Fibroblast of the aortic adventitia (primary cell): ENCODE measurements at places on chromosomes 12 and 14.

DNA sequence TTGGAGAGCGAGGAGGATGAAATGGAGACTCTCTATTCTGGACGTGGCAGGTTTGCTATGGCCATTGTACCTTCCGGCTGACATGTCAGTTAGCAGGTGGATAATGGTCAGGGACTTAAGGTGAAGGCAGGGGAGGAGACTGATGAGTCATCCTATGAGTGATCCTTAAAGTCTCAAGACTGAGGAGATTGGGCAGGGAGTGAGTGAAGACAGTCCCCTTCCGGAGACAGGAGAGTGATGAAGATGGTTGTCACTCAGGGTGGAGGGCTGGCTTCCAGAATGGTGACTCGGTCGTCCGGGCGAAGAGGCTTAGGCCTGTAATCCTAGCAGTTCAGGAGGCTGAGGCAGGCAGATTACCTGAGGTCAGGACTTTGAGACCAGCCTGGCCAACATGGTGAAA, 49.8 kb upstream of the CCDC63 start:
- no peak for DNase-seq

GRCh38 chr14:94592457-94592856, 11.2 kb downstream of the SERPINA5 start:
- DNase-seq = no peak

DNA sequence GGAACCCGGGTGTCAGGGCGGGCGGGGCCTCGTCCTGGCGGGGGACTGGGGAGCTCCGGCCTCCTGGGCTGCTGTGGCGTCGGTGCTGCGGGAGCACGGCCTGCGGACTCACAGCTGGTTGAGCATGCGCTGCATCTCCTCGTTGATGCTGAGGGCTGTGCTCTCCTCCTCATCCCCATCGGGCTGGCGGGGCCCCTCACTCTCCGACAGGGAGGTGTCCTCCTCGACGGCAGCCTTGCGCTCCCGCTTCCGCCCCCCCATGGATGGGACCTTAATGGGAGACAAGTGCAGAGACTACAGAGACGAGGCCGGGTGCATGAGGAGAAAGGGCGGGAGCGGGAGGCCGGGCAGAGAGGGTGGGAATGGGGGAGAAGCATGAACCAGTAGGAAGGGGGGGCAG, 7.3 kb downstream of the IFFO1 start:
- no peak for DNase-seq

GRCh38 chr14:39558525-39558924, 126.3 kb upstream of the FBXO33 start:
- DNase-seq = no peak

- no peak for DNase-seq
These were observed 420 bp upstream of the OTUB2 start for GRCh38 chr14:94025720-94026119.

- peak; percentile 81 for DNase-seq
These were observed 78.7 kb downstream of the TXNDC16 start for GRCh38 chr14:52473557-52473956.

- DNase-seq = no peak
These were observed 76.3 kb downstream of the PDE3A start for GRCh38 chr12:20444595-20445170.

DNA sequence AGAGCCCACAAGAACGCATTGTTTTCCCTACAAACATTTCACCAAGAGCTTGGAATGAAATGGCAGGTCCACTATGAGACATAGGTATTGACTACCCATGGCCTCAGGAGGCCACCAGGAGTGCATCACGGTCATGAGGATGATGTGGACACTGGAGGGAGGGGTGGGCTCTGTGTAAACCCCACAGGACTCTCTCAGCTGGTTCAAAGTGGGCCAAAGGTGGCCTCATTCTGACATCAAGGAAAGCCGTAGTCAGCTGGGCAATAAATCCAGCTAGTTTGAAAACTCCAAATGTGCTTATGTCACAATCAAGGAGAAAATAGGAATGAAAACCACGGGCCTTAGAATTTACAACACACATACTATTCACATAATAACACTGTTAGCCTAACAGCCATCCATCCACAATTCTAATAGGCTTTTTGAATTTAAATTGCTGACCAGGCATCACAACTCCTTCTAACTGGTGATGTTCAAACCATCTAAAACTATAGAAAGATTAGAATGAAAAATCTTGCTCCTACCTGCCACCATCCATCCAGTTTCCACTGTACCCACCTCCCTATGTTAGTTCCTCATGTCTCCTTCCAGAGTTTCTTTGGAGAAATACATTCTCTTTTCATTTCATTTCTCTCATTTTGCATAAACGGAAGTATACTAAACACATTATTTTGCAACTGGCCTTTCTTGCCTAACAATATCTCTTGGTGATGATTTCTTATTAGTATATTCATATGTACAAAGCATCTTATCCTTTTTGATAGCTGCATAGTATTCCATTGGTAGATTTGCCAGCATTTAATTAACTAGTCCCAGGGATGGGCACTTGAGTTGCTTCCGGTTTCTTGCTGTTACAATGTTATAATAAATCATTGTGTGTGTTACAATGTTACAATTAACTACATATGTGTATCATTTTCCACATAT, 21.5 kb downstream of the CMKLR1 start:
- DNase-seq = no peak
